ENCODE measurements at places on chromosomes 7 and 10.

GRCh38 chr10:86411281-86411841, 44.8 kb upstream of the GRID1 start:
- no peak for DNase-seq

GRCh38 chr7:47452295-47452694, 129.6 kb downstream of the TNS3 start:
- DNase-seq = no peak

- no peak for DNase-seq
These were observed 612.6 kb upstream of the FOXK1 start for GRCh38 chr7:4069268-4070095.

GRCh38 chr10:132593389-132593788, 55.8 kb downstream of the INPP5A start:
- DNase-seq = no peak

GRCh38 chr10:51709324-51709972, 10.1 kb upstream of the CSTF2T start:
- DNase-seq = no peak

DNA sequence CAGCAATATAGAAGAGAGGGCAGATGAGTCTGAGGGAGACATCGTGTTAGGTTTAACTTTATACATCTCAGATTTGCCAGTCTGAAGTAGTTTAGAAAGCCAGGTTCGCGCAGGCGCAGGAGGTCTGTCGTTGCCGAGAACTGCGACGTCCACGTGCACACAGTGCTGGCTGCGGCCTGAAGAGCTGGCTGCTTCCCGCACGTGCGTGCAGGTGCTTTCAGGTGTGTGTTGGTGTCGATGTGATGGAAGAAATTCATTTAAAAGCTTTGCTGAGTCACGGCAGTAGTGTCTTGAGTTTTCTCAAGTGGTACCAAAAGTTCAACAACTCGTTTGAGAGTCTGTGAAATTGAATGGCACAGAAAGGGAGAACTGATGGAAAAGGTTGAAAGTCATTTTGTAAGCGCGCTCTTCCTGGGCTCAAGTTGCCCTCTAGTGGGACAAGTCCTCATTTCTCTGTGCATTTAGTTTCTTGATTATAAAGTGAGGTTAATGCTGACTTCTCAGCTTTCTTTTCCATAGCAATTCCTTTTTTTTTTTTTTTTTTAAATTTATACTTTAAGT, 18.6 kb downstream of the WDR37 start:
- no peak for DNase-seq

DNA sequence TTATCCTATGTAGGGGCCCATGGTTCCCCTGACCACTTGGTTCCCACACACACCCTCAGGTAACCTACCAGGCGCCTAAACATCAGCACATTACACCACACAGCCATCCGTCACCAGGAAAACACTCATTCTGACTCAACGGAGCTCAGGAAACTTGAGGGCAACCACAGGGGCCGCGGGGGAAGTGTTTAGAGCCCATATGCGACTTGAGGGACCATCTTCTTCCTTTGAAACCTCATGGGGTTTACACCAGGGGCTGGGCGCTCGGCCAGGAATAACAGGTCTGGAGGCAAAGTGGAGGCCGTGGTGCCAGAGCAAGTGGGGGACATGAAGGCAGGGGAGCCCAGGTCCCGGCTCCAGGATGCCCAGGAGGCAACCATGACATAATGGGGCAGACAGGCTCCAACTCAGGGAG, 1.5 kb downstream of the STX1A start:
- no peak for DNase-seq

All from cortex of kidney (tissue), 1 donor.